ENCODE measurements at places on chromosomes 12 and 14.

- no peak for DNase-seq
Observed at GRCh38 chr14:54681811-54682261, 114.9 kb downstream of the SAMD4A start.

DNA sequence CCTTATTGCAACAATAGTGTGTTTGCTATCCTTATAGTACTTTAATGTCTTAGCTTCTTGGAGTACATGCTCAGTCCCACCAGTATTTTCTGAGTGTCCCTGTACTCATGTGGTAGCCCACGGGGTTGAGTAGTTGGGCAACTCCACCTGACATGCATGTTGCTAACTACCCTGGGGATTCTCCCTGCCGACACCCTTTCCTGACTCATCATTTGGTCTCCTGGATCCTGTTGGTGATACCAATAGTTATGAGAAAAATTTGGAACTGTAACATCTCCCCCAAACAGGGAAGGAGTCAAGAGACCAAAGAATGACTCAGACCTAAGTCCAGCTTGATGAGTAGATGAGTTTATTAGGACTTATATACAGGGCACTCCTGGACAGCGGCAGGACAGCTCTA is 101.6 kb downstream of the BRMS1L start:
- no peak for DNase-seq

- DNase-seq, result no peak
Observed at GRCh38 chr14:92021523-92021922, 18.3 kb downstream of the TRIP11 start.

DNA sequence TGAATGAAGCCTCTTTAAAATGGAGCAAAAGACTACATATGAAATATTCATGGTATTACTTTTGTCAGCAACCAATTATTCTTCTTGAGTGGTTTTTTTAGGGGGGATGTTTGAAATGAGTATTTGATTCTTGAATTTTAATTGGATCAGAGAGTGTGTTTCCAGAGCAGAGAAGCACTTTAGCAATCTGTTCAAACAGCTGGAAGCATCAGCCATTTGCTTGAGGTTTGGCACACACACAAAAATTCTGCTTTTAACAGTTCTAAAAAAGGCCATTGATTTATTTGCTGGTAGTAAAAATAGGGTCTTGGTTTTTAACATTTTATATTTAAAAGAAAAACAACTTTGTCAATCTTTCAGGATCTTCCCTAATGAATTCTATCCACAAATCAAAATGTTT is 292.7 kb downstream of the LRFN5 start:
- DNase-seq, result no peak

DNA sequence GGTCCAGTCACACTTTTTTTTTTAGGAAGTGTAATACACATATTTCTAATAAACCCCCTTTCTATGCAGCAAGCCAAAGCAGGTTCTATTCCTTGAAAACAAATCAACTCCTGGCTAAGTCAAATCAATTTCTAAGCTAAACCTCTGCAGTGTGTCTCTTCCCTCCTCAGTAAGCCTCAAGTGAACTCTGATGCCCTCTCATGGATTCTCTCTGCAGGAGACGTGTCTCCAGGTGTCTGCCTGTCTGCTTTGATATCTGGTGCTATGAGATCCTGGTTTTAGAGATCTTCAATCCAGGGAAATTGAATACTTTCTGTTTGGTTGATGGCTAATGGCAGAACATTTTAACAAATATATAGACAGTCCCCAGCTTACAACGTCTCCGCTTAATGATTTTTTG is 791.7 kb downstream of the AACS start:
- no peak for DNase-seq

- no peak for DNase-seq
Observed at GRCh38 chr12:76109879-76110278, 25.4 kb upstream of the NAP1L1 start.

DNA sequence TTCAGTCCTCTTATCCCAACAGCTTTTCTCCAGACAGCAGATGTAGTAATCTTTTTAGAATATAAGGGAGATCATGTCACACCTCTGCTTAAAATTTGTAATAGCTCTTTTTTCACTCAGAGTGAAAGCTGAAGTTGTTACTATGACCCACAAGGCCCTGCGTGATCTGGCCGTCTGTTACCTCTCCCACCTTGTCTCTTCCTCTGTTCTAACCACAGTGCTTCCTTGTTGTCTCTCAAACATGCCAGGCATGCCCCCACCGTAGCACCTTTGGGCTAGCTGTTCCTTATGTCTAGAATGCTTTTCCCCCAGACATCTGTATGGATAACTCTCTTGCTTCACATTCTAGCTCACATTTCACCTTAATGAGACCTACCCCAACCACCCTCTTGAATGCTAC is 6.5 kb downstream of the NECAP1 start:
- no peak for DNase-seq
